Tibial nerve (tissue), 4 donors: ENCODE measurements at places on chromosomes 12 and 14.

DNA sequence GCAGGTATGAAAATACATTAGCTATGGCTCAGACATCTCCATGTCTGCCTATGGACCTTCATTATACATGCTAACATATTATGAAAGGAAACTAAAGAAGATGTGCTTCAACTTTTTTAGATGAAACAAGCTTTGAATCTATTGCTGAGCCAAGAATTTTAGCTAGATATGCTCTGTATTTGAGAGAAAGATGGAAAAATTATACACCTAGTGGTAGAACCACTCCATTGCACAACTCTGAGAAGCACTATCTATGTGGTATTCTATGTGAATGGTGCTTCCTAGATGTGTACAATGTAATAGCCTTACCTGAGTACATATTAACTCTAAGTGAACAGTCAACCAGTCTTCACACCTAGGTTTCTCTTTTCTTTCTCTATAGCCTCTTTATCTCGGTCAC is 17.3 kb downstream of the EPYC start:
- DNase-seq, result no peak

GRCh38 chr14:99670361-99671234 is 13.5 kb upstream of the CYP46A1 start:
- DNase-seq, result no peak

- no peak for DNase-seq
Measured at GRCh38 chr12:2689393-2689792, 105.4 kb upstream of the FKBP4 start.

DNA sequence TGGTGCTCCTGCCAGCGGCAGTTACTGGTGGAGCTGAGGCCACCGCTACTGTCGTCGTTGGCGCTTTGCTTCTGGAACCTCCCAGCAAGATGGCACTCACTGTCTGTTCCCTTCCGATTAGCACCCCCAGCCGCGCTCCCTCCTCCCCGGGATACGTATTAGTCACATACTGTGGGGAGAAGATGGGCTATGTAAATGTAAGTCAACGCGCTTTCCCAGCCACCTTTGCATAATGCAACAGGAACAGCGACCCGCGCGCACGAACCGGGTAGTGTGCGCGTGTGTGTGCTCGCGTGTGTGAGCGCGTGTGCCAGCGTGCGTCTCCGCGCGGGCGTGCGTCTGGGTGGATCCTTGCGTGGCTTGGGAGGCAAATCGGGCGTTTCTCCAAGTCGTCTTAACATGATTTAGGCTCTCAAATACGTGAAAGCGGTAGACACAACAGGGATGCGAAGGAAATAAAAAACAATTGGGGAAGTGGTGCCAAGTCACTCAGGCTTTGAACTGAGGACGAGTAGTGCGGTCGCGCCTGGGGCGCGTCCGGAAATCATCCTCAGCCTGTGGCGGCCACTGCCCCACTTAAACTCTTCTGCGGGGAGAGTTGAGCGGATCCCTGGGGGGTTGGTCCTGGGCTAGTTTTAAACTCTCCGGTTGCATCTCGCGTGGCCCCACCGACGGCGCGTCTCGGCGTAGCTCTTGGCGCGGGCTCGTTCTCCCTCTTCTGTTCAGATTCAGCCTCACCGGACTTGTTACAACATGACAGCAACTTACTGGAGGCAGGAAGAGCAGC is 1.8 kb downstream of the FLRT2 start:
- peak; percentile 75 for DNase-seq

DNA sequence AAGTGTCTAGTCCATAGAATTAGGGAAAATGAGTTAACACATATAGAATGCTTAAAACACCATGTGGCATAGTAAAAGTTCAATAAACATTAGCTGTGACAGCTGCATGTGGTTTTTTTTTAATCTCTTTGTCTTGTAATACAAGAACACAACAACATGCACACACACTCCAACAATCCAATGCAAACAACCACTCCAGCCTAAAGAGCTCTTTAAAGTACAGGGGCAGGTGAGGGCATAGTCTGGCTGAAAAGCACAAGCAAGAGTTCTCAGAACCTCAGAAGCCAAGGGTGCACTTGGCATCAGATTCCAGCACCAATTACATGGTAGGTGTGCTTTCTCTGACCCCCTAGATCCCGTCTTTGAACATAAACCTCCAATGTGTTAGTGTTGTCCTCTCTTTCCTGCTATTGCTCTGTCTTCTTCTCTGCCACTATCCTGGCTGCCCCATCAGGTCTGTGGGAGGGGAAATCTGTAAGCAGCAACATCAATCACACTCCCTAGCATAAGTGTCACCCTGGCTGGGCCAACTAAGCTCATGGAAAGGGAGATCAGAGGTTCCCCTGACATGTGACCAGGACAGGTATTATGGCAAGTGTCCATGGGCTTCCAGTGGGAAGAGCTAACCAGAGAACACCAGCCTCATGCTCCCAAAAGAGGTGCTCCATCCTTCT is 91.0 kb downstream of the SLC8A3 start:
- DNase-seq, result no peak

GRCh38 chr12:109890620-109891170 is 9.4 kb upstream of the TCHP start:
- no peak for DNase-seq

GRCh38 chr12:20350495-20350894 is 17.8 kb upstream of the PDE3A start:
- DNase-seq, result no peak

GRCh38 chr14:84042992-84043391 is 1487.0 kb upstream of the FLRT2 start:
- DNase-seq, result no peak

DNA sequence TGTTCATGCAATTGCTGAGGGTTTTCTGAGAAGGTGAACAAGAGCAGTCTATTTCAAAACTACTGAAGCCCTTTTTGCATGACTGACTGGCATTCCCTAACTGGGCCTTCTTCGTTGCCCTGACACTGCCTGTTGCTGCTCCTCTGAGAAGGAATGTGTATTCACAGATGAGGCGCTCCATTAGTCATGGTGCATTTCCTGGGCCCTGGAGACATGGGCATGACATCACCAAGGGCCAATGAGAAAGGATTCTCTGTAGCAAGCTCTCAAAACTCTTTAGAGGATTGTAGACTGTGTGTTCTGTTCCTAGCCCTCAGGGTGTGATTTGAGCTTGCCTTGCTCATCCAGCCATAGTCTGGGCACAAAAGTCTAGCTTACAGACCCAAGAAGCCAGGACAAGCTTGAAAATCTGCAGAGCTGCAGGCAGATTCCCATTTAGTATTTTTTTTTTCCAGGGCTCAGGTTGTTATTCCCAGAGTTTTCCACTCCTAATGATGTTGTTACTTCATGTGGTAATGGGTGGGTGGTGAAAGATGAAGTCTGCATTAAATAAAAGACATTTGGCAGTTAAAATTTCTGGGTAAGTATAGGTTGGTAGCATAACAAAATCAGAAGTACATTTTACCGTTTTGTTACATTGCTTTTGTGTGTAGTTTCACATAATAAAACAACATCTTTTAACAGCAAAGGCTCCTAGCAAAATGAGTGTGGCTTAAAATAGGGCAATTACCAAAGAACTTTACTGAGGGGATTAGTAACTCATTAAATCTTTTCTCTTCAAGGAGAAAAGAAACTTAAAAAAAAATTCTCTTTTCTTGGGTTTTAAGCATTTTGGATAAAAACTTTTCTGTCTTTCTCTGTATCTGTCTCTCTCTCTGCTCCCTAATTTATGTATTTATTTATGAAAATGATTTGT is 318.4 kb downstream of the RAD51B start:
- peak; percentile 26 for DNase-seq

DNA sequence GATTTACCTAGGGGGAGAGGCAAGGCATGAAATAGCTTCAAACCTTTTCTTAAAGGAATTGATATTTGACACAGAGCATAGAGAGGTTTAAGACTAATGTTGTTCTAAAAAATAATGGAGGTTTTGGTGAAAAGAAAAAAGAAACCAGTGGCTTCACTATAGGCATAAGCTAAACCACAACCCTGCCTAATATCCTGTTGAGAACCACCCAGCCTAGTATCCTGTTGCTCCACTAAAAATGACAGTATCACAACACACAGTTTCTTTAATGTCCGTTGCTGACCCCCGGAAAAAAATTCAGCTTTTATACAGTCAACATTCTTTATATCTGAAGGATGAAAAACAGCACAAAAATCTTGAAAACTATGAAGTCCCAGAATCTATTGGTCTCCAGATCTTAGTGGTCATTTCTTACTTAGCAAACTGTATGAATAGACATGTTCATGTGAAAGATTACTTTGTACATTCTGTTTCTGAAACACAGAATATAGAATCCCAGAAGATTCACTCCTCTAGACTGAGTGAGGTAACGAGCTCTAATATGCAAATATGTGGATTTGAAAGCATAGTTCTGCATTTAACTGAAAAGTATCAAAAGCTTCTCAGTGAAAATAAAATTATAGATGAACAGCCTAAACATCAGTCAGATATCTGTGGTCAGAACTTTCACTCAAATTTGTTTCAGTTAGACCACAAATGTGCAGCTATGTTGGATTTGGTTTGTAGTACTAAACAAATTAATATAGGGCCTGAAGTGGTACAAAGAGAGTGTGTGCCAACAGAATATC is 40.5 kb downstream of the GALC start:
- no peak for DNase-seq

DNA sequence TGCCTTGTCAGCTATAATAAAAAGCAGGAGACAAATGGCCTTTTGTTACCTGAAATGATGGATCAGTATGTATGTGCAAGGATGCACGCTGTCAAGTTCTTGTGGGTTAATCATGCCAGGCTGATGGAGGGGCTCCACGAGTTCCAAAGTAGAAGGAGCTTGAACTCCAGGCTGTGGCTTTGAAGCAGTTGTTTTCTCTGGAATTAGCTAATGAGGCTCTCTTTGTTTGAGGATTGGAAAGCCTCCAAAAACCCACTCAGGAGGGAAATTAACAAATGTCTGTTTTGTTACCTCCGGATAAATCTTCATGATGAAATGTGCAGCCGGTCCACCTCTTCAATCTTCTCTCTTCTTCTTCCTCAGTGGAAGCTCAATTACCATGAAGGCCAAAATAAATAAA is 605.5 kb downstream of the DIO2 start:
- no peak for DNase-seq

DNA sequence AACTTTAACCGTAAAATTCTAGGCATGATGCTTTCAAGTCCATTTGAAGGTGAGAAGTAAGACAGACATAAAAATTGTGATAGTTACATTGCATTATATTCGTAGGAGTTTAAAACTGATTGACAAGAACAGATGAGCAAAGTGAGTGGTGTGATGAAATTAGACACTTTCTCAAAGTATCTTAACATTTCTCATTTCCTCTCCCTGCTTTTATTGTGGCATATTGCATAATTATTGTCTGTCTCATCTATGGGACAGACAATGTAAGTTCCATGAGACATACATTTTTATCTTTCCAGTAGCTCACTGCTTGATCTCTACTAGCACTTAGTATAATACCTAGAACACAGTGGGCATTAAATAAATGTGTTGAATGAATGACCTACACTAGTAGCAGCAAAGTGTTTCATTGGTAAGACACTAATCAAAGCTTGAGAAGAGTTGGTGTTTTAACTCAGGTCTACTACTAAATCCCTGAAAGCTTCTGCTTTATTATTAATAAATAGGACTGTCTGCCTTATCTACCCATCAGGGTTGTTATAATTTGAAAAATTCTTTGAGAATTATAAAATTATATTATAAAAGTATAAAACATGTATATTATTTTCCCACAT is 19.0 kb downstream of the A2M start:
- no peak for DNase-seq

- no peak for DNase-seq
Measured at GRCh38 chr14:106625186-106625585, 1098.8 kb downstream of the TMEM121 start.
